Fibroblast of skin of right quadriceps (primary cell): ENCODE measurements at places on chromosomes 5 and 9.
A peak's percentile ranks its signal among the peaks of the same experiment; 100 is the strongest.

GRCh38 chr5:137688210-137688840 is 47.6 kb downstream of the KLHL3 start:
- peak; percentile 9 for DNase-seq

- no peak for DNase-seq
These were observed 8.3 kb upstream of the PSMB7 start for GRCh38 chr9:124423591-124423990.

DNA sequence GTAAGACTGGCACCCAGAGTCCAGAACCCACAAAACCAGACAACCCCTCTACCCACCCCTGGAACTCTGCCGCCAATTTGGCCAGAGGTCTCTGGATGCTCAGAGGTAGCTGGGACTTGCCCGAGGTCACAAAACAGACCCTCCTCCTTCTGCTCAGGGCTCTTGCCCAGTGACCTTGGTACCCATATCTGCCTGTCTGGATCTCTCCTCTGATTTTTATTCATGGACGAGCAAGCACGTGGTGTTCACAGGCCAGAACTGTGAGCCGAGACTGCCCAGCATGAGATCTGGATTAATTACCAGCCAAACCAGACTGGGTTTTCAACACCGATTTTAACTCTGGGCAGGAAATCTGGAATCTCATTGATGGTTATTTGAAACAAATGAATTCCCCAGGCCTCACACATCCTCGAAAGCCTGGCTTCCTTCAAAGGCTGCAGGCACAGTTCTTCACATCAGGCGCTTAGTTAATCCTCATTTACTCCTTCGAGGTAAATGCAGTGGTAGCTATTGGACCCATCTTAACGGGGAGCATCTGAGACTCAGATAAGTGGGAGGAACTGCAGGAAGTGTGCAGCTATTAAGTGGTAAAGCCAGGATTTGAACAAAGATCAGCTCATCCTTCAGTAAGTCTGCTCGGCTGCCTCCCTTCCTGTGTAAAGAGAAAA is 21.4 kb downstream of the COL27A1 start:
- no peak for DNase-seq

- DNase-seq, result no peak
These were observed 92.6 kb upstream of the IRX4 start for GRCh38 chr5:1975406-1975715.

DNA sequence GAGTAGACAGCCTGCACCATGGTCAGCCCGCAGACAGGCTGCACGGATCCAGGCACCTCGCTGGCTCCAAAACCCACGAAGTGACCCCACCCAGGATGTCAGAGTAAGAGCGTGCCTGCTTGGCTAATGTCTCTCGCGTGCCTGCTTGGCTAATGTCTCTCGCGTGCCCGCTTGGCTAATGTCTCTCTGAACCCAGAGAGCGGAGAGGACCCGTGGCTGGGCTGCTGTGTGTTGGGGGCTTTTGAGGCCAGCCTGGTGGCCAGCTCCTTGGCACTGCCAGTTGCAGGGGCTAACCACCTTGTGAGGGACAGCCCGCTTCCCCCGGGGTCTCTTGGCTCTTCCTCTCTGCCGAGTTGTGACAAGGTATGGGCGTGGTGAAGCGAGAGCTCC is 8.9 kb upstream of the RXRA start:
- DNase-seq, result no peak

DNA sequence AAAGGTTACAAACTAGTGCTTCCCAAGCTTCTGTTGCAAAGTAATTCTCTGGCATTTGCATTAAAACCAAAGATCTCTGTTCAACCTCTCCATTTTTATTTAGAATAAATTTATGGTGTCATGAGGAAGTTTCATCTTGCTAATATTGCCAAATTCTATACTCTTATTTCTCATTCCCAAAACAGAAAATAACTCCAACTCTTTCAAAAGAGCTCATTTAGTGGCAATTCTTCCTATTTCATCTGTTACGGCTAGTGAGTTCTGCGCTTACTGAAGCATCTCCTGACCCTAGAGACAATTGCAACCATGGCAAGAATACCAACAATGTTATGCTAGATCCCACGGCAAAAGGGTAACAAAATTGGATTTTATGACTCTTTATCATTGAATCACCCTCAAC is 97.0 kb downstream of the HINT1 start:
- no peak for DNase-seq

GRCh38 chr5:77645158-77645994 is 6.9 kb upstream of the OTP start:
- DNase-seq, result peak; percentile 9

GRCh38 chr5:132751971-132752580 is 4.8 kb downstream of the CCNI2 start:
- no peak for DNase-seq

- peak; percentile 81 for DNase-seq
These were observed 39.7 kb downstream of the CDC42SE2 start for GRCh38 chr5:131303537-131303936.

- DNase-seq, result no peak
These were observed 57.2 kb downstream of the COL5A1 start for GRCh38 chr9:134698587-134699342.

GRCh38 chr9:134943836-134944235 is 26.1 kb upstream of the FCN1 start:
- DNase-seq, result no peak

DNA sequence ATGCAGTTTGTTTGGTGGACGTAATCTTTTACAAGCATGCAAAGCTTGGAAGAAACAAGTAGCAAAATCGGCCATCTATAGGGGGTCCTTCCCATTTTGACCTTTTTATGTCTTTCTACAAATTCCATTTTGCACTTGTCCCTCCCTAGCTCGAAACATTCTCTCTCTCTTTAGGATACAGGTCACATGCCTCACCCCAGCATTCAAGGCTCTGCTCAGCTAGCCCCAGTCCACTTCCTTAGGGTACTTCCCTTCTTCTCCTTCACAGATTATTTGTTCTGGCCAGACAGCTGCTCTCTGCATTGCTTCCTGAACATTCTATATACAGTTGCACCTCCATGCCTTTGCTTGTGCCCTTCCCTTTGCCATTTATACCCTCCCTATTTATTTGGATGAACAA is 31.7 kb upstream of the TRIM14 start:
- DNase-seq, result no peak

DNA sequence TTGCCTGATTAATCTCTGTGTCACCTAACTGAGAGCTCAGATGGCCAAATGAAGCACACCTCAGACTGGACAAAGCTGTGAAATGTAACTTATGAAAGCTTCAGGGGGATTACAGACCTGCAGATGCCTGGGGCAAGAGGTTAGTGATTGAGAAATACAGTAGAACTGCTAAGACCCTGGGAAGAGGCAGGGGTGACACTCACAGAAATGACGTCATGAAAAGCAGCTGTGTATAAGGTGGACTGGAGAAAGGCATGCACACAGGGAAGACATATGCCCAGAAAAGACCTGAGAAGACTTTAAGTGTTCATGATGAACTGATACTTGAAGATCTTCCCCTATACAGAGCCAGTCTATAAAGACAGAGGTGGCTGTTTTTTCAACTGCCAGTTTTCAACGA is 49.3 kb upstream of the SPTLC1 start:
- DNase-seq, result no peak
